8988T (cell line): ENCODE measurements at places on chromosomes 2 and 18.
A peak's percentile ranks its signal among the peaks of the same experiment; 100 is the strongest.

DNA sequence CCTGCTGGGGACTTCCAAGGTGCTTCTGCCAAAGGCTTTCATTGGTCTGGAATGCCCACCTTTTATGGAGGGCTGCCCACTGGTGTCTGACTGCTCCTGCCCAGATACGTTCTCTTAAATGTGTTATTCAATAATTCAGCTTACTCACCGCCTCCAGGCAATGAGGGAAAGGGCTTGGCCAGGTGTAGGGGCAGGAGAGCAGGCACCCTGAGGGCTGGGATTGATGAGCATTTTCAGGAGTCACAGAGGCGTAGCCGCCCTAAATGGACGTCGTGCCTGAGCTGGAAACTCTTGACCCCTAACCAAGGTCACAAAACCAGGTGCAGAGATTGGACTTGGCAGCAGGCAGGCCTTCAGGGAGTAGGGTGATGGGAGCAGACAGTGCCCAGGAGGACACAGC lies 26.8 kb downstream of the MAL start:
- no peak for DNase-seq

DNA sequence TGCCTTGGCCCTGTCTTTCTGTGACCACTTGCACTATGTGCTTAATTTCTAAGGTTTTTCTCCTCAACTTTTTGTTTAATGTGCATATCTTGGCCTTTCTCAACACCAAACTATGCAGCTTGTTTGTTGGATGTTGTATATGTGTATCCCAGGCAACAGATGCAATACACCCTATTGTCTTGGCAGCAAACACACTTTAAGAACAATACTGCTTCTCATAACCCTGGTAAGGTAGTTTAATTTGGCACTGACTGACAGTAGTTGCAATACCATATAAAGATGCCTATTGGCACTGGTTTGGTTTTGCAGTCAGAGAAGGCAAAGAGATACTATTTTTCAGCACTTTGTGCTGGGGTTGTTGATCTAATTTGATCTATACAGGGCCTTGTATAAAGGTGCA lies 360.7 kb upstream of the CWC22 start:
- DNase-seq: no peak

DNA sequence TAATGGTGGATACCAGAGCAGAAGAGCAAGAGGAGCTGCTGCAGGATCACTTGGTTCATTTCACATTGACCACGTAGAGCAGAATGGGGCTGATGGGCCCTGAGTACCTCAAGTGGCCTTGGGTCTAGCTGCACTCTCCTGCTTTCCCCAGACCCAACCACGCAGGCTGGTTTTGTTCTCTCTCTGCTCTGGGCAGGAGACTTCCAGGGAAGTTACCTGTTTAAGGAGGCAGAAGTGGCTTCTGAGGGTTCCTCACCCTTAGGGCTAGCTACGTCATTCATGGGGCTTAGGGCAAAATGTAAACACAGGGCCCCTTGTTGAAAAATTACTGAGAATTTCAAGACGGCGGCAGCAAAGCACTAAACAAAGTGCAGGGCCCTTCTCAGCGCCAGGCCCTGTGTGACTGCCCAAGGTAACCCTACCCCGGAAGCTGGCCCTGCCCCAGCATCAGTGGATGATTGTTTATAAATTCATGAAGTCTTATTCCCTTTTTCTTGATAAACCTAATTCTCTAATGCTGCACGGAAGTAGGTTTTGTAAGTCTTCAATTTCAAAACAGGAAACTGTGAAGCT lies 75.9 kb downstream of the TMEM182 start:
- DNase-seq: no peak

DNA sequence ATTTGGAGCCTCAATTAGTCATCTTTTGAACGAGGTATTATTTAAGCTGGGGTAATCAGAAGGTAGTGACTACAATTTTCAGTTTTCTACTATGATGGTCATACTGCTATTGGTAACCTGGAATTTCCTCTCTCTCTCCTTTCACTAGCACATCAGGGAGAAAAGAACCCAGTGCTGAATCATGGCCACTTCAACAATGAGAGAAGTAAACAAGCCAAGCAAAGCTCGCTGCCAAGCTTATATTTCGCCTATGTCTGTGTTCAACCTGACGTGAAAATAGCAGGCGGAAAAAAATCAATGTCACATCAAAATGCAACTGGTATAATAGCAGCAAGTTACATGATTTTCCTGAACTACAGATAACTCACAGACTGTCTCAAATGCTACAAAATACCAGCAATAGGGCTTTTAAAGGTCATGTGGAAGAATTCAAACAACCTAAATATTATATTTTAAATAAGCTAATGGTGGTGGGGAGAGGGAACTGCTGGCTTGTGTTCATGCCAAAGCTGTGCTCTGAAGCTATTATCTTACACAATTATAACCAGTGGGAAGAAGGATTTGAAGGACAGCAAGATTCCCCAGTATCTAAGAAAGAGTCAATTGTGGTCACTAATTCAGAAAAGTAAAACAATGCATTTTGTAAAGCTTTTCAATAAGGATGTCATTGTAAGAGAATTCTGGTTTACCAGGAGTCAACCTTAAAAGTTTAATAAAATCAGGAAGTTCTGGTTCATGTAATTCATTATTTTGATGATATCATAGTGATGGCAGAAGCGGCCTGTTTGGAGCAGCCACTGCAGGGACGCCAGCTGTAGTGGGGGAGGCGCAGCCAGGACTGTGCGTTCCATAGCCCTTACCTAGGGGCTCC lies 38.0 kb downstream of the RNF152 start:
- DNase-seq: no peak

- no peak for DNase-seq
Observed at GRCh38 chr18:67117804-67118203, 398.7 kb downstream of the DSEL start.

DNA sequence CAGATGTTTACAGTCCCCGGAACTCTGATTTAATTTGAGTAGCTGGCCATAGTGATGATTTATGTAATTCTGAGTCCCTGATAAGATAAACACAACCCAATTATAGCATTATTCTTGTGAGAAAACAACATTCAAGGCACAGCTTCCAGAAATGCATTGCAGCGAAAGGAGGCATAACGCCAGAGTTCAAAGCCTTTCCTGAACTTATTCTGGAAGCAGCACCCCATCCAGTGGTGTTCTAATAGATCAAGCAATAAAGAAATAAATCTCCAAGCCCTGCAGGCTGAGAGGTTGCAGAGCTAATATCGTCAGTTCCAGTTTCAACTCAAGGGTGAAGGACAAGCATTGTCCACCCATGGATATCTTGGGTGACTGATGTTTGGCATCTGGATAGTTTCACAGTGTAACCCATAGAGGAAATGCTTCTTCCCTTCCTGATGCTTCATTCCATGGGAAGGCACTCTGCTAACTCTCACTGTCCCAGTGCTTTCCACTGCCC lies 18.8 kb downstream of the CDH2 start:
- DNase-seq: no peak

GRCh38 chr2:74571058-74571457 lies 16.5 kb downstream of the DOK1 start:
- no peak for DNase-seq

- no peak for DNase-seq
Observed at GRCh38 chr2:47811668-47812067, 28.7 kb downstream of the MSH6 start.

- no peak for DNase-seq
Observed at GRCh38 chr18:3466045-3466444, 16.1 kb downstream of the TGIF1 start.

DNA sequence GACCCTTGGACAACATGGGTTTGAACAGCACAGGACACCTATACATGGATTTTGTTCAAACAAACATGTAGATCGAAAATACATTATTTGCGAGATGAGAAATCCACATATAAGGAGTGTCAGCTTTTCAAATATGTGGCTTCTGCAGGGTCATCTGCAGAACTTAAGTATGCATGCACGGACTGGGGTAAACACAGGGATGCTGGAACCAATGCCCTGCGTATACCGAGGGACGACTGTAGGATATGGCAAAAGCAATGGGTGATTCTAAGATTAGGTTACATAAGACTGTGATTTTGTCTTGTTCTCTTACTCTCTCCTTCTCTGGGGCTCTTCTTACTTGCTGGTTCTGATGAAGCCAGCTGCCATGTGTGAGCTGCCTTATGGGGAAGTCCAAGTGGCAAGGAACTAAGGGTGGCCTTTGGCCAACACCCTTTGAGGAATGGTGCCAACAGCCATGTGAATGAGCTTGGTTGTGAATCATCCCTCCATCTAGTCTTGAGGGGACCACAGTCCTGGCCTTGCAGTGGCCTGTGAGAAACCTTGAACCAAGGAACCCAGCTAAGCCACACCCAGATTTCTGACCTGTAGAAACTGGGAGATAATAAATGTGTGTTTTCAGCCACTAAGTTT lies 66.5 kb downstream of the EVA1A start:
- DNase-seq: no peak

- DNase-seq: no peak
Observed at GRCh38 chr2:16813593-16813992, 148.0 kb upstream of the CYRIA start.

DNA sequence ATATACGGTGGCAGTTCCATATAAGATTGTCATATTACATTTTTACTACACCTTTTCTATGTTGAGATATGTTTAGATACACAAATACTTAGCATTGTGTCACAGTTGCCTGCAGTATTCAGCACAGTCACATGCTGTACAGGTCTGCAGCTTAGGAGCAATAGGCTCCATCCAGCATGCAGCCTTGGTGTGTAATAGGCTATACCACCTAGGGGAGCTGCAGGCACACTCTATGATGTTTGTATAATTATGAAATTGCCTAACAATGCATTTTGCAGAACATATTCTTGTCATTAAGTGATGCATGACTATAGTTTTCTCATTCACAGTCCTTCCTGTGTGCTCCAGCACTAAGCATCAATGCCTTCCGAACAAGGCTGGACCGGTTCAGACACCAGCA lies 133.4 kb downstream of the NDUFA10 start:
- no peak for DNase-seq

DNA sequence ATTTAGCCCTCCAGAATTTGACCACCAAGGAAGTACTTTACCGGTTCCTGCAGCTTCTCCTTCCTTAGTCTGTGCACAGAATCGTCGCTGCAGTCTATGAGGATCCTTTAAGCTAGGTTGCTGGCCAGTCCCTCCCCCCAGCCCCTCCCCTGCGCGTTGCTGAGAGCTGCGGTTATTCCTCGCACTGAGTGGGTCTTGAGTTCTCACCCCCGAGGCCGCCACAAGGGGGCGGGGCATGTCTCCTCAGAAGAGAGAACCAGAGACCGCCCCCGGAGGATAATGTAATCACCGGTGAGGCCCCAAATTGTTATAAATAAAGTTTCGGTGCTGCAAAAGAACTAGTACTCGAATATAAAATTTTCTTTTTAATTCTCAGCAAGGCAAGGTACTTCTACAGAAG lies 1184.9 kb upstream of the CDH2 start:
- no peak for DNase-seq

GRCh38 chr2:171432969-171433762 lies 624 bp downstream of the METTL8 start:
- no peak for DNase-seq

- DNase-seq: no peak
Observed at GRCh38 chr2:159612255-159612901, 4.0 kb downstream of the BAZ2B start.

- DNase-seq: no peak
Observed at GRCh38 chr2:239223310-239224198, 177.3 kb downstream of the HDAC4 start.

DNA sequence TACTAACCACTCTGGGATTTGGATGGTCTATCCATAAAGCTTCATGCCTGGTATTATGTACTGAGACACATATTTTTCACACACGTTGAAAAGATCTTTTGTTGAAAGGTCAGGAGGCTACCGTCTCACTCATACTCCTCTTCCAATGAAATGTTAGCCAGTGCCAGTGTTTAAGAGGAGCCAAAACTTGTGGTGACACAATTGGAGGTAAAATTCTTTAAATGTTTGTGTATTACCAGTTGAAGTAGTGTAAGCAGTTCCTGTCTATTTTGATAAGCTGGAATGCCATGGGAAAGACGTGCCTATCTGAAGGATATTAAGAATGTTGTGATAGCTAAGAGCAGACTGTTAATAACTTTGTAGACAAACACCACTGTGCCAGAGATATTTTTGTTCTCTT lies 32.1 kb downstream of the MARCHF7 start:
- DNase-seq: peak; percentile 20

DNA sequence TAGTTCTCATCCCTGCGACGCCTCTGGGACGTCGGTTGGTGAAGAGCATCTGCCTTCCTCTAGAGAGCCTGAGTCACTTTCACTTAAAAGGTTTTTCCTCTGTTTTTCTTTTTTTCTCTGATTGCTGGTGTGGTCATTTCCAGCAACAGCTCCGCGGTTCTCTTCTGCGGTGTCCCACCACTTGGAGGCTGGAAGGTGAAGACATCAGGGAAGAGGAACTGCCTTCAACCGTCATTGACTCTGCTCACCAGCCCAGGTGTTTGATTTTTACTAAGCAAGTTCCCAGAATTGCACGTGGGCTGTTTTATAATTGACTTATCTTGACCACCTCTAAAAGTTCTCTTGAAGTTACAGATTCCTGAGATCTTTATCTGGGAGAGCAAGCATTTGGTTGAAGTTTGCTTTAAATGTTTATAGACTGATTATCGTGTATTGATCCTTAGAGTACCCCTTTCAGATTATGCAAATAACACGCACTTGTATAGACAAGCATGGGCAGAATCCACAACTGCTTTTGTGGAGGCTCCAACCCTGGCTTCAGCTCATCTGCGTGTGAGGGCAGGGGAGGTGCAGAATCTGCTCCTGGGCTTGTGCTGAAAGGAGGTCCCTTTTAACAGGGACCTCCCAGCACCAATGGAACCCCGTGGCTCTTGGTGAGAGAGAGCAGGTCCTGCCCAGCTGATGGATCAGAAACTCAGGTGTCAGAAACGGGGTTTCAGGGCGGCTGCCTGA lies 3.5 kb downstream of the CTDP1 start:
- no peak for DNase-seq

DNA sequence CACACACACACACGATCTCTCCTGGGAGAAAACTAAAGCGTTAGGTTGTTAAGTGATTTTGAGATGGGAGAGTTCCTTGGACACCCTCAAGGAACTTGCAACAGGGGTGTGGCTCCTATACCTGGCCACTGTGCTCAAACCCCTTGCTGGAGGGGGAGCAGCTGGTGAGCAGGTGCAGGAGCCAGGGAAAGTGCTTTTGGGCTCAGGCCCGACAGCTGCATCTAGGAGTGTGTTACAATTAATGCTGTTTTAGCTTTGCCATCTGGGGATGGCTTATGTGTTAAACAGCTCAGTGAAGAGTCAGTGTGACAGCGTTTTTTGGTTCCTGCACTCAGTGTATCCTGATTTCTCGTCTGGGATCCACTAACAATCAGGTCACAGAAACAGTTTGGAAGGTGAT lies 510.8 kb downstream of the TRIB2 start:
- DNase-seq: no peak

DNA sequence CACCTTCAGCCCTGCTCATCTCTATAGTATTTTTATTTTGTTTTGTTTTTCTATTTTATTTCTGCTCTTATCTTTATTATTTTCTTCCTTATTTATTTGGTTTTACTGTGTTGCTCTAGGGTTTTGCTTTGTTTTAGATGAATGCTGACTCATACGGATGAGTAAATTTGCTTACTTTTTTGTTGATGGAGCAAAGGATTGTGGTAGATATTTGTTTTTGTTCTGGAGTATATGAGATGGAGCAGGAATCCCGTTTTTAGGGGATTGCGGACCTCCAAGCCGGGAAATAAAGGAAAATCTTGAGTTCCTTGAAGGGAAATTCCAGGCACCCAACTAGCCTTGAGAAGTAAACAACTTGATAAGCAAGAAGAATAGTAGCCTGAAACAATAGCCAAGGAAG lies 15.3 kb upstream of the COLEC12 start:
- no peak for DNase-seq
